ENCODE measurements at places on chromosomes 11 and 22.

- DNase-seq, result no peak
Observed at GRCh38 chr11:28690746-28691145, 582.6 kb downstream of the METTL15 start.

- DNase-seq, result no peak
Observed at GRCh38 chr11:97110376-97110775, 720.6 kb downstream of the JRKL start.

GRCh38 chr11:125381499-125382044 lies 114.5 kb downstream of the FEZ1 start:
- no peak for DNase-seq

DNA sequence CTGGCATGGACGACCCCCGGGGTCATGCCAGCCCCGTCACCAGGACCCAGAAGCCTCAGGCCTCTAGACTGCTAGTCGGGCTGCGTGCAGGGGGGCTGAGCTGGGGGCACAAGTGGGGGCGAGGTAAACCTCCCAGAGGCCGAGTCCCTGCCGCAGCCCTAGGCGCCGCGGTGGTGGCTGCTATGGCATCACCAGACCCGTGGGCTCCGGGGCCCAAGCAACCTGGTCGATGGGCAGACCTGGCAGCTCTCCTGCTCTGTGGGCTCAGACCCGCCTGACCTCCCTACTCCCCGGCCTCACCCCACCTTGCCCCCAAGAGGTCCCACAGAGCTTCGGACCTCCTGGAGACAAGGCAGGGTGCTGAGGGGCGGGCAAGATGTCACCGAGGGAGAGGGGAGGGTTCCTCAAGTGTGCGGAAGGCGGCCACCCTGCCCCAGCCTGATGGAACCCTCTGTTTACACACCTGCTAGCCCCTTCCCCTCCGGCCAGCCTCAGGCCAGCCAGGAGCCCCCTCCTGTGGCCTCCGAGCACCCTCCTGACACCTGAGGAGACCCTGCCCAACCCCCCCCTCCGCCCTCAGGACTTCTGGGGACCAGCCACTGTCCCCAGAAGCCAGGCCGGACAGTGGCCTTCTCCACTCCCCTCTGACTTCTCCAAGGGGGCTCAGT lies 9.4 kb downstream of the IGF2 start:
- no peak for DNase-seq

DNA sequence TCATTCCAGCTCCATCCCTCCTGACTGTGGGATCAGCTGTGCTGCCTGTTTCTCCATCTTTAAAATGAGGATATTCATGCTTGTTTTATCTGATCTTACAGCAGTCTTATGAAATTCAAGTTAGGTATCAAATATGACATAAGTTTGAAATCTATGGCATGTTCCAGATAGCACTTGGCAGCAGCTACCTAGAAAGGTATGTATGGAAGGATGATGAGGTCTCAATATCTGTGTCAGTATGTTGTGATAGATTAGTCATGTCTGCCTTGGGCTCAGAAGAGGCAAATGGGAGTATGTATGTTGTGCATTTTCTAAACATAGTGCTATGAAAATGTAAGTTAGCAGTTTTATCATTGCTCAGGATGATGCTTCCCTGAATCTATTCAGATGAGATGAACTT lies 122.1 kb downstream of the NAV2 start:
- no peak for DNase-seq

- no peak for DNase-seq
Observed at GRCh38 chr22:46149512-46150033, 753 bp upstream of the PPARA start.

DNA sequence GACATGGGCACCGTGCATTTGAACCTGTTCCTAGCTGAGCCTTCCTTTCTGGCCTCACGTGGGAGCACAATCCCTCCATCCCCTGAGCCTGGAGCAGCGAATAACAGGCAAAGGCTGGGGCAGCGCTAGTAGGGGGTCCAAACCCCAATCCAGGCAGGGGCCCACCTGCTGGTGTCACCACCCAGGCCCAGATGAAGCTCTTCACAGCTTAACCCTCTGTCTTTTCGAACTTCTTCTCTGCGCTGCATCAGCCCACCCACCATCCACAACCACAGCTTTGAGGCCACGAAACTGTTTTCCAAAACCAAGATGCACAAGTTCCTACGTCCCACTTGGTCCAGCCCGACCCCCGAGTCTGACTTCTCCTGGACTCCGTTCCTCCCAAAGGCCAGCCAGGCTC lies 11.5 kb downstream of the KCNC1 start:
- no peak for DNase-seq

GRCh38 chr11:101456812-101457211 lies 127.0 kb downstream of the TRPC6 start:
- DNase-seq, result no peak

DNA sequence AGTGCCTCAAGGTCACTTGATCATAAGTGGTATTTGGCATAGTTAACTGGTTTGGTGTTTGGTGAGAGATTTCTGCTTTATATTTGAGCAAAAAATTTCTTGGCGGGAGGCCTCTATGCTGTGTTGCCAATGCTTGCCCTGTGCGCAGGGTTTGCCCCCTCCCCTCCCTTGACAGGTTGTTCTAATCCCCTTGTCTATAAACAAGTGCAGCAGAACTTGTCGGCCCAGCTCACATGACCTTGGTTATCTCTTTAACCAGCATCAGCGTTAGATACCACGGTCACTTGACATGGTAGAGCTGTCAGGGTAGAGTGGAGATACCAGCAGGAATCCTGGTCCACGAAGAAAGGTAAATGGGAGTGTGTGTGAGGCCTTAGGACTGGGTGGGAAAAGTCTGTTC lies 35.6 kb downstream of the MARK2 start:
- no peak for DNase-seq

GRCh38 chr22:43183496-43184277 lies 3.2 kb downstream of the TTLL12 start:
- peak; percentile 88 for DNase-seq

GRCh38 chr11:117817368-117818040 lies 7.0 kb downstream of the FXYD2 start:
- DNase-seq, result peak; percentile 62

- no peak for DNase-seq
Observed at GRCh38 chr11:95338430-95338991, 107.5 kb upstream of the SESN3 start.

Data from hematopoietic multipotent progenitor cell treated with erythropoietin and hydrocortisone succinate and interleukin-3 and kit ligand, for 15 days (in vitro differentiated cells).